ENCODE measurements at places on chromosomes 16 and 17.

- peak; percentile 84 for DNase-seq
These were observed 4.3 kb downstream of the MYO1C start for GRCh38 chr17:1487939-1488825.

DNA sequence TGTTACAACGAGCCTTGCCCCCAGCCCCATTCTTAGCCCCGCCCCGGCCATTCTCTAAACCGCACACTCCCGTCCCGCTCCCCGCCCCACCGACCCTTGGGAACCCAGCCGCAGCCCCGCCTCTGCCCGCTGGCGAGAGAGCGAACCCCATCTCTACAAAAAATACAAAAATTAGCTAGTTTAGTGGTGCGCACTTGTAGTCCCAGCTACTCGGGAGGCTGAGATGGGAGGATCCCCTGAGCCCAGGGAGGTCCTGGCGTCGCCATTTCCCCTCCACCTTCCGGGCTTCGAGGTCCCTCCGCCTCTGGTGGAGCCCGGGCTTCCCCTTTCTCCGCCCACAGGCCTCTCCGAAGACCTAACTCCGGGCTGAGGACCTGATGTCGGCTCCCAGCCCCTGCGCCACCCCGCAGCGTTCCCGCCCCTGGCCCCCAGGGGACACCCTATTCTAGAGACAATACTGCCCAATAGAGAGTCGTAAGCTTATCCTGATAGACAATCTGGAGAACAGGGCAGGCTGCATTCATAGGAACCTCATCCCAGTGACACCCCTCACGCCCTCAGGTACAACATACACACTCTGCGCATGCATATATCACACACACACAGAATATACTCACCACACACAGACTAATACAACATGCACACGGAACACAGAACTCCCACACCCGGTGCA is 480 bp upstream of the PROCA1 start:
- peak; percentile 74 for DNase-seq

GRCh38 chr16:52408191-52408845 is 138.6 kb downstream of the TOX3 start:
- no peak for DNase-seq

DNA sequence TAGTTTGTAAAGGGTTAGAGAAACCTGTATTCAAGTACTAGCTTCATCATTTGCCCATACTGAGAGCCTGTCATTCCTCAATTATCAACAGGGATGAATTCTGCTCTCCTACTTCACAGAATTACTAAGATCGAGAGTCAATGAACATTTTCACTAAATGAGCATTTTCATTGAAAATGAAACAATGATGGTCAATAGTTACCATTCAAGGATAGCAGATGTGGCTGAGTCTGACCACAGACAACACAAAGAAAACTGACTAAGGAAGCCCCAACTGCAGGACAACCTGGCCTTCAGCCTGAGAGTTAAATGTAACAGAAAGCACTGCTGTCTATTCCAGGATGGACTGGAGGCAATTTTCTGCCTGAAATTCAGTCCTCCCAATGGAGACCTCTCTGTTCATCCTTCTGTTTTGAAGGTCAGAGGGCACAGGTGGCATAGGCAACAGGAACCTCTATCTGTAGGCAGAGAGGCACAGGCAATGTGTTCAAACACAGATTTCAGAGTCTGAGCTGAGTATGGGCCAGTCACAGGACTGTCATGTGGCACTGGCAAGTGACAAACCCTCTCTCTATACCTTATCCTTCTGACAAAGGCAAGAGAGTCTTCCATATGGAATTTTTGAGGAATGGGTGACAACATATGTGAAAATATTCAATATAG is 19.5 kb downstream of the TRAF4 start:
- DNase-seq, result no peak

GRCh38 chr16:49622421-49623402 is 233.2 kb downstream of the ZNF423 start:
- no peak for DNase-seq

- DNase-seq, result no peak
These were observed 346.6 kb upstream of the CCL2 start for GRCh38 chr17:33908363-33909064.

- no peak for DNase-seq
These were observed 100.9 kb downstream of the AMFR start for GRCh38 chr16:56324406-56324805.

DNA sequence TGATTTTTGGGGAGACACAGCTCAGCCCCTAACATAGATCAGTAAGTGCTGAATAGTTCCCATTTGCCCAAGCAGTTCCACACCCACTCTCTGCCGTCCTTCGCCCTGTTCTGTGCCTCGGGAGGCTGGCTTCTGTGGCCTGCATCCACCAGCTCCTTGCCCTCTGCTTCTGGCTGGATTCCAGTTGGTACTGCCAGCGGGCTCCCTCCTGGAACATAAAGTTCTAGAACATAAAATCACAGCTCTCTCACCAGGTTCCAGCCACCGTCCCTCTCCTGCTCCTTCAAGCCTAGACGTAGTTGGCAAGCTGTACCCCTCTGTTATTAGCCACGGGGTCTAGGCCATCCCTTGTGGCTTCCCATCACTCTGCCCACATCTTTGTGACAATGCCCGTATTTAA is 3.9 kb upstream of the MRPS23 start:
- no peak for DNase-seq

DNA sequence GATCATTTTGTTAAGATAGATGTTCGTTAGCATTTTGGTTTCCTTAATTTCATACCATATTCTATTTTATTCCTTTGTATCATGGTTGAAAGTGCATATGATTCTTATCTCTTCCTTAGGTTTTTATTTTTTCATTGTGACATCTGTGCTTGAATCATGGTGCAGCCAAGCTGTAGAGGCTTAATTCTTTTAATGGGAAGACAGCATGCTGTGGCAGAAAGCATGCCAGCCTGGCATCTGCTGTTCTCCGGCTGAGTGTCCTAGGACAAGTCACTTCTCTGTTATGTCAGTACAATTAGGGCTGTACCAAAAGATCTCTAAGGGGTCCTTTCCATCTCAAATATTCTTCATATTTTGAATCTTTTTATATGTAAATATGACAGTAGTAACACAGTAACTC is 68.5 kb upstream of the PMFBP1 start:
- no peak for DNase-seq

GRCh38 chr17:48612854-48613691 is 2.0 kb downstream of the HOXB8 start:
- peak; percentile 62 for DNase-seq

DNA sequence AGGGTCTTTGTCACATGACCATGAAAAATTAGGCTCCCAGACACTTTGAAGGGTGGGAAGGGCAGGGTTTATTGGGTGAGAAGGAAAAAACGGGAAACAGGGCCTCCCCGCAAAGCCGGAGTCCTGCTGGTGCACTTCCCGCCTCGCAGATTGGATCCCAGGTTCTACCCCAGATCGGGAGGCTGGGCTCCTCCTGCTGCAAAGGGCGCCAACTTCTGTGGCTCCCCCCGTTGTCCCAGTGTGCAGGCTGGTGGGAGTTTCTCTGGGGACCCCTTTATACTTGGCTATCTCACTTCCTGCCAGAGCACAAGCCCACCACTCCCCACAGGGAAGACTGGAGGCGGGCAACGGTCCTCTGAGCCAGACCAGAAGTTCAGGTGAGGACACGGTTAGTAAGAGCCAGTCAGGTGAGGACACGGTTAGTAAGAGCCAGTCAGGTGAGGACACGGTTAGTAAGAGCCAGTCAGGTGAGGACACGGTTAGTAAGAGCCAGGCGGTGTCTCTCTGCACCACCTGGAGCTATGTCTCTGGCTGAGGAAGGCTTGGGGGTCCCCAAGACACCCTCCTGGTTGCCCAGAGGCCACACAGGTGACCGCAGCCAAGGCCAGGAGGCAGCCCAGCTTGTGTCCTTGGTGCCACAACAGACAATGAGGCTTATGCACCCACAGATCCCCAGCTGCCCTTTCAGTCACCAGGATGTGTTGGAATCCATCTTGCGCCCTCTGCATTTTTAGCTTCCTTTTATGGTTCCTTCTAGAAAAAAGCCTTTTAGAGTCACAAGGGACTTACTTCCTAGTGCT is 48.1 kb upstream of the CHMP6 start:
- DNase-seq, result no peak

DNA sequence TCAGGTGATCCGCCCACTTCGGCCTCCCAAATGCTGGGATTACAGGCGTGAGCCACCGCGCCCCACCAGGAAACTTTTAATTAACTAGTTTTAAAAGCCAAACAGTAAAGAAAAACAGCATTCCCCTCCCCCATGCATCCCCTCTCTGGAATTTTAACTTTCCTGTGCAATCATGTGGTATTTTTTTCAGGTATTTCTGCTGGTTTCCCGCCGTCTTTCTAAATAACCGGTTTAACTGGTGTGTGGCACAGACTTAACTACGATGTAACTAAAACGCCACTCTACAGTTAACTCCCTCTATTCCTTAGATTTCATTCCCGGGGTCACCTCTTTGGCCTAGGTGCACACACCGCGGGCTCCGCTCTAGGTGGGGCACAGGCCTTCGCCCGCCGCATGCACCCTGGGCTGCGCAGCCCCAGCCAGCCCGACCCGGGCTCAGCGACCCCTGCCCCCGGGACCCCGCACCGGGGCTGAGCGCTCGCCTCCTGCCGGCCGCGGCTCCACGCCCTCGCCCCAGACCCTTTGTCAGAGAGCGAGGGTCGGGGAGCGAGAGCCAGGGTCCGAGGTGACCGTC is 15.1 kb upstream of the UTP6 start:
- DNase-seq, result no peak

- DNase-seq, result no peak
These were observed 353.5 kb downstream of the TOX3 start for GRCh38 chr16:52193441-52193840.

- no peak for DNase-seq
These were observed 33.4 kb downstream of the ITGB3 start for GRCh38 chr17:47287068-47287467.

DNA sequence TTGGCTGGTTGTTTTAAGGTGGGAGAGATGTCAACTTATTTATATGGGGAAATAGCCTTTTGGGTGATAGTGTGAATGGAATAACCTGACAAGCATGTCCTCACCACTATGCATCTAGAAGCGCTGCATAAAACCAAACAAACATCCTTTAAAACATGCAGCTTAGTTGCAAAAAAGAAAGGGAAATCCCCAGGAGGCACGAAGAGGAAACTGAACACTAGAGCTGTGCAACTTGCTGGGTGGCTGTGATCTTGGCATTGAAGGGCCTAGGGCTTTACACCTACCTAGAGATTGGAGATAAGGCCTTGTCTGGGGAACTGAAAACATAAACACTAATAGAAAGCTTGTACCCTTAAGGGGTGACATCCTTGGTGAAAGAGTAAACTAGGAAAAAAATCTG is 7.3 kb downstream of the C16orf54 start:
- peak; percentile 69 for DNase-seq

GRCh38 chr17:19239544-19239943 is 2.4 kb downstream of the EPN2 start:
- DNase-seq, result no peak

- peak; percentile 24 for DNase-seq
These were observed 39.5 kb downstream of the VMP1 start for GRCh38 chr17:59746849-59747445.

DNA sequence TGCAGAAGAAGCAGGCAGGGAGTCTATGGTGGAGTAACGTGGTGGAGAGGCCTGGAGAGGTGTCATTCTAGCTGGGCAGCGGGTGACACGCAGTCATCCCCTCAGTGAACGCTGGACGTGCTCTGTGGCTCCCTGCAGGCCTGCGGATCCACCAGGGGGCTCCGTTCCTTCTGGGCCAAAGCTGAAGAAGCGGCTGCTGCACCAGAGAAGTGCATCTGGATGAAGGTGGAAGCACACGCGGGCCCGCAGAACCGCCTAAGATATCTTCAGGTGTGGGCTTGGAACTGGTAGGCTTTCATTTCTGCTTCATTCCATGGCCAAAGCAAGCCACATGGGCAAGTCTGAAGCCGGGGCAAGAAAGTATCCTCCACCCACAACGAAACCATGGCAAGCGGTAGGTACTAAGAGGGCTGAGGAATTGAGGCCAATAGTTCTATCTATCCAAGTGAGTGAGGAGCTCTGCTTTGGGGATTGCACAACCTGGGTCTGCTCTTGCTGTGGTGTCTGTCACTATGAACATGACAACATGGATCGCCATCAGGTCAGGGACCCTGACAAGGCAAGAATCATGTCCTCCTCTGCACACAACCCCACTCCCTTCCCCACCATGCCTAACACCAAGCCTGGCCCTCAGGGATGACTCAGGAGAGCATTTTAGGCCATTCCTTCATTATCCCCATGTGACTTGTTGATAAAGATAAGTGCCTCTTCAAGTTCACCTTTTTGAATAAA is 78.9 kb upstream of the FBXO47 start:
- DNase-seq, result no peak

- no peak for DNase-seq
These were observed 178.9 kb downstream of the IRX3 start for GRCh38 chr16:54107583-54108202.

GRCh38 chr17:49549691-49550678 is 25.7 kb upstream of the NXPH3 start:
- DNase-seq, result no peak

DNA sequence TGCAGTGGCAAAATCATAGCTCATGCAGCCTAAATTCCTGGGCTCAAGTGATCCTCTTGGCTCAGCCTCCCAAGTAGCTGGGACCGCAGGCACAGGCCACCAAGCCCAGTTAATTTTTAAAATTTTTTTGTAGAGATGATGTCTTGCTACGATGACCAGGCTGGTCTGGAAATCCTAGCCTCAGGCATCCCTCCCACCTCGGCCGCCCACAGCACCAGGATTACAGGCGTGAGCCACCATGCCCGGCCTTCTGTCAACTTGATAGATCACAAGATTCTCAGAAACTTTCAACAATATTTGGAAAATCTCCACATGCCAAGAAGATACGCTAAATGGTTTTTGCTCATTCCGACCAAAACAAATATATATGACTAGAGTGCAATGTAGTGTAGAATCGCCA is 111.0 kb downstream of the ADCY9 start:
- no peak for DNase-seq

DNA sequence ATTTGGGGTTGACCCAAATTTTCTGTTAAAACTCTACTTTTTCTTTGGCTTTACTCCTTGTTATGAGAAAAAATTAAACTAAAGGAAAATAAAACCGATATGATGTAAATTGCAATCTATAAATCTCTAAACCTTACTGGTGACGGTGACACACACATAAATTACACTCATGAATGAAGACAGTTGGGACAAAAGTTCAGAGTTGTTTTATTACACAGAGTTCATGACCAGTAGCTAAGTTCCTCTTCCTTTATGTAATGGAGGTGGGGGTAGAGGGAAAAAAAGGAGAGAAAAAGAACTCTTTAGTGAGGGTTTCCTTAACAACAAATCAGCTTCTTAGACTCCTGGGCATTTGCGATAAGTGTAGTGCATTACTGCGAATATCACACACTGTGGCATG is 220.7 kb downstream of the KCNJ2 start:
- DNase-seq, result no peak

Measured in CD4-positive, alpha-beta T cell treated with Interleukin-17A for 4 hours (primary cell).